Ovary (tissue), 10 donors: ENCODE measurements at places on chromosomes 1 and 21. TPM values are rescaled to one million over a fixed set of nuclear protein-coding genes. Genes with fewer than 3 reads are reported as not detected.
A peak's percentile ranks its signal among the peaks of the same experiment; 100 is the strongest.

GRCh38 chr21:27550287-27550686 lies 583.4 kb upstream of the ADAMTS5 start:
- no peak for DNase-seq

DNA sequence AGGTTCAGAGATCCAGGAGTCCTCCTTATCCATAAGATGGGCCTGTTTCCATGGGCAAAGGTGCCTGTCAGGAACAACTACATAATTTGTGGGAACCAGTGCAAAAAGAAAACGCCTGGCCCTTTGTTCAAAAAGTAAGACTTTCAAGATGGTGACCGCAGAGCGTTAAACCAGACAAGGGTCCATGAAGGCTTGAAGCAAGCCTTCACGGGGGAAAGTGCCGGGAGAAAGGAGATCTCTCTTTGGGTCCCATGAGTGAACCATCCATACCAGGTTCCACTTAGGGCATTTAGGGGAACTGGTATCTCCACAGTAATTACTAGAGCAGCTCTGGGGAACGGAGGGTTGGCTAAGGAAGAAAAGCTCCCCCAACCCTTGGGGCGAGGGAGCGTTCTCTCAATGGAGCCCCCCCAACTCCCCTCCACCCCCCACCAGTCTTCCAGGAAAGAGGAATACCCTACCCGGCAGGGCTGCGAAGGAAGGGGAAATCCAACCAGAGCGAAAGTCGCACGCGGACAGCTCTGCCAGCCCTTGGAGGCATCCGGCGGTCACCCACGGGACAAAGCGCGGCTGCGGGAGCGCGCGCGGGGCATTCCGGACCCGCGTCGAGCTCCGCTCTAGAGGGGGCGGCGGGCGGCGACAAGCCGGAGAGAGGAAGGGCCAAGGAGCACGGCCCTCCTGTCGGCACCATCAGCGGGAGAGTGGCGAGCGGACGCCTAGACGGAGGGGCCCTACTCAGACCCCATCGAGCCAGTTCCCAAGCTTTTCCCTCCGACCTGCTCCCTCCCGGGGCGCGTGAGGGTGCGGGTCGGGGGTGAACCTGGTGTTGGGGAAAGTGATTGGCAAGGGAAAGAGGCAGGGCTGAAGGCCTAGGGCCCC lies 687 bp upstream of the RASSF5 start:
- no peak for DNase-seq

DNA sequence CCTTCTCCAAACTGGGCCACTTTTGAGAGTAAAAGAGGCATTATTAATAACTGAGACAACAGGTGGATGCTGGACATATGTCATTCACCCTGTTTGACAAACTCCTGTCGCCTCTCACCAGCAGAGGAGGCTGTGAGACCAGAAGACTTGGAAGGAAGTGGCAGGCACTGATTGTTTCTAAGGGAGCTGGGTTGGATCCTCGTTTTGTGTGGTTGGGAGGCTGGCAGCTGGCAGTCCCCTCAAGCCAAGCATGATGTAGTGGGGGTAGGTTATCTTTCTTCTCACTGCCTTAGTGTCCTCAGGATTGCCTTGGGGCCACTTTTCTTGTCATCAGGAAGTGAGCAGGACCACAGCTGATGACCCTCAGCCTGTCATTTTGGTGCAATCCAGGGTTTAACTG lies 86.5 kb upstream of the KCNJ15 start:
- no peak for DNase-seq

DNA sequence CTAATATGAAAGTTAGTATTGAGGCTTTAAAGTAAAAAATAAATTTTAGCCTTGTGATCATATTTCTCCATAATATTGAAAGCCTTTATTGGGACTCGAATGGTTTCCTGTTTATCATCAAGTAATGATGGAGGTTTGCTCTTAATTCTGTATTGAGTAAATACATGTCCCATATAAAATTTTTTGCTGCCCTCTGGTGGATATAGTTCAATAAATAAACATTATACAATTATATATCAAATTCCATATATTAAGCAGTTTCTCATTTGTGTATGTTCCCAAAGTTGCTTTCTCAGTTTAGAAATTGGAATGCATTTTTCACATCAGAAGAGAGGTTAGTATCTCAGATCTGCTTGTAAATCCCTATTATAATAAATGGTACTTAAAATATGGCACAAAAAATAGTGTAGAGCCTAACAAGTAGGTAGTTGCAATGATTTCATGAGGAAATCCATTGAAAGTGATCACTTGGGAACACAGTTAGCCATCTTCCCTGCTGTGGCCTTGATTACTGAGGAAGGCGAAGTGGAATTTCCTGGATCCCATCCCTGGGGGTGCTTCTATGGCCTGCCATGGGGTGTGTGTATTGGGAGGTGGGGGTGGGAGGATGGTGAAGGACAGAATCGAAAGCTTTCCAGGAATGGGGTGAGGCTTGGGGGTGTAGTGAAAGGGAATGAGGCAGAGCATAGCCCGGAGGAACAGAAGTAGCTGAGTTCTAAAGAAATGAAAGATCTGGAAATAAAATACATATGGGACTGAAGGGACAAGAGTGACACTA lies 84.1 kb upstream of the C21orf91 start:
- no peak for DNase-seq

- no peak for DNase-seq
These were observed 78.1 kb downstream of the PCBP3 start for GRCh38 chr21:45721671-45722070.

DNA sequence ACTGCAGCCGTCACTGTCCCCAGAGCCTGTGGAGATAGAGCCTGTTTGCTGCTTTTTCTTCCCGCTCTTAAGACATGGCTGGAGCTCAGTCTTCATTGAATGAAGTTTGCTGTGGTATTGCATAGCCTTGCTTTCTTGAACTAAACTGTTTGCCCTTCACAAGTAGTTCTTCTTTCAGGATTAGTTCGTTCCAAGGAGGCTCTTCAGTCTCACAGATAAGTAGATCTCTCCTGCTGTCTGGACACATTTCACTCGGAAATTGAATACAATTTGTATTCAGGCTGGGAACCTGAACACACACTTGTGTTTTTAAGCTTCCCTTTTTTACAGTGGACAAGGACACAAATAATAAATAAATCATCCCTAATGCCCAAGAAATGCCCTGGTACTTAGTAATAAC lies 34.7 kb downstream of the IFNAR1 start:
- no peak for DNase-seq

GRCh38 chr1:19861034-19861433 lies 21.2 kb upstream of the OTUD3 start:
- DNase-seq: no peak

GRCh38 chr21:41663805-41664788 lies 102.8 kb downstream of the RIPK4 start:
- no peak for DNase-seq

DNA sequence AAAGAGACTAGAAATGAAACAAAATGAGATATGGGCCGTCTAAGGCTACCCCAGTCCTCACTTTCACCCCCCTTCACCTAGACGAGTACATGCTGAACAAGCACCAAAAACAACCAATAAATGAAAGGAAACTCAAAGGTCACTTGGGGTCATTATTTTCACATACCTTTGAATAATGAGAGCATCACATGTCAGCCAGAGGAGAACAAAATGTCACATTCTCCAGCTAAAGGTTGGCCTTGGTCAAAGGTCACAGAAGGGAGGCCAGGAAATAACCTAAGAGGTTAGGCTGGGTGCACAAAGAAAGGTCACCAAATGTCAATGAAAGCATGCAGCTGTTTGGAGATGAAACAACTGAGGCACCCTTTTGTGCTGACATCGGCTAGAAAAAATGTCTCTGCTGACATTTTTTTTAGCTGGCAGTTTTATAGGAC lies 288.7 kb upstream of the USP25 start:
- DNase-seq: no peak

- DNase-seq: no peak
These were observed 4.0 kb upstream of the OPRD1 start for GRCh38 chr1:28807986-28808385.

DNA sequence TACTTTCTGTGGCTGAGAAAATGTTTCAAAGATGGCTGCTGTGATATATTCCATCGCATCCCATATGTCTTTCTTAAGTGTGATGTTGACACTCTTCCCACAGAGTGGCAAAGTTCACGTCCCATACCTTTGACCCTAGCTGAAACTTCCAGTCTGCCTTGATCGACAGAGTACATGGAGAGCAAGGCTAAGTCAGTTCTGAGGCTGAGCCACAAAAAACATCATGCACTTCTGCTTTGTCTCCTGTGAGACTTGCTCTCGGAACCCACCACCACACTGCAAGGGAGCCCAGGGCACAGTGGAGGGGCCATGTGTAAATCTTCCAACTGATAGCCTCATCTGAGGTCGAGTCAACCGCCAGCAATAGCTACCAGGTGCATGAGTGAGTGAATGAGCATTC lies 431.9 kb upstream of the RUNX1 start:
- no peak for DNase-seq

DNA sequence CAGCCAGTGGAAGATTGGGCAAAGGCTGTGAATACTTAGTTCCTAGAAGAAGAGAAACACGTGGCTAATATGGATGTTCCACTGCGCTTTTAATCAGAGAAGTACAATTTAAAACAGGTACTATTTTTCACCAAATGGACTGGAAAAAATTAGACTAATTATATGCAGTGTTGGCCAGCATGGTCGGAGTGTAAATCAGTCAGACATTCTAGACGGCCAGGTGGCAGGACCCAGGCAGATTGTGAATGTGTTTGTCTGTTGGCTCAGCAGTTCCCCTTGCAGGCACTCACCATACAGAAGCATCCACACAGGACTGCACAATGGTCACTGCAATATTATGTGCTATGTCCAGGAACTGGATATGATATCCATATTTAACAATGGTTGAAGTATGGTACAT lies 23.9 kb upstream of the SLC25A34 start:
- DNase-seq: no peak

- no peak for DNase-seq
These were observed 199.4 kb upstream of the CAMK1G start for GRCh38 chr1:209383907-209384709.

- DNase-seq: no peak
These were observed 674 bp upstream of the AKR7A3 start for GRCh38 chr1:19289244-19289643.

DNA sequence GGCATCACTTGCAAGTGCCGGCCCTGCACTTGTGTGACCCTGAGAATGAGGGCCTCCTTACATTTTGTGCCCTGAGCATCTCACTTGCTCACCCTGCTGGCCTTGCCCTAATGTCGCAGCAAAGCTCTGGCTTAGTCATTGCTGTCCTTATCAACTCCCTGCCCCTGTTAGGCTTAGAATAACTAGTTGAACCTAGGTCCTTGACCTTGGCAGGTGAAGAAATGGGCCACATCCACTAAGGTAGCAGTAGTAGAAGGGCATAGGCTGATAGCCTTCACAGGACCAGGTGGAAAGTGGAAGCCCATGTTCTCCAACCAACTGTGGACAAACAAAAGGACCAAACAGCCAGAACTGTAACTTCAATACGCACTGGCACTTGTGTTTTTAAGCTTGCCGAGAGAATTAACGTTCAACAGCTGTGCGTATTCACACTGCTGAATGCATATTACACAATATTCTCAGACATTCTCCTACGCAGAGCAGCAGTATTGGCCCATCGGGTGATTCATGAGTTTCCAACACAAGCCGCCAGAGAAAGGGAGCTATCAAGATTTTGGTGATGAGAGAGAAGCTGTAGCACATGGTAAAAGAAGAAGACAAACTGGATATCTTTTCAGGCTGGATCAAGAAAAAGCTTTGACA lies 27.7 kb upstream of the PTGFRN start:
- DNase-seq: peak; percentile 49

- DNase-seq: no peak
These were observed 25.3 kb upstream of the SIPA1L2 start for GRCh38 chr1:232655028-232655745.

GRCh38 chr1:39779137-39779536 lies 8.0 kb upstream of the OXCT2 start:
- no peak for DNase-seq

DNA sequence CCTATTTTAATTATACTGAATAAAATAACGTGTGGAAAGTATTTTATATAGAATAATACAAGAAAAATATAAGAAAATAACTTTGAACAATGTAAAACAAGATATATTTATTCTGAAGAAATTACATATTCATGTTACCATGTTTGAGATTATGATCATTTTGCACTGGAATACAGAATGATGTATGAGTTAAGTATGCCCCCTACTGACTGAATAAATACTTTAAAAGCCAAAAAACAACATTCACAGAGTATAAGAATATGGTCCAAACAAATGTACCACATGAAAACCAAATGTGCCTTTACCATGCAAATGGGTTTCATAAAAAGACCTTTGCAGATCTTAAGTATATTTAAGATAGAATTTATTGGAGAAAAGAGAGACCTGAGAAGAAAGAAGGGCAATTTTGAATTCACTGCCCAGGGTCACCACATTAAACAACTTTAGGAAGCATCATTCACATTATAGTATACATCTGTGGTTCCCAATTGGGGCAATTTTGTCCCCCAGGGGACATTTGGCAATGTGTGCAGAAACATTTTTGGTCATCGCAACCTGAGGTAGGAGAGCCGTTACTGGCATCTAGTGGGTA lies 136.6 kb upstream of the GFI1 start:
- no peak for DNase-seq

- no peak for DNase-seq
These were observed 40.7 kb downstream of the NME7 start for GRCh38 chr1:169326956-169327268.

DNA sequence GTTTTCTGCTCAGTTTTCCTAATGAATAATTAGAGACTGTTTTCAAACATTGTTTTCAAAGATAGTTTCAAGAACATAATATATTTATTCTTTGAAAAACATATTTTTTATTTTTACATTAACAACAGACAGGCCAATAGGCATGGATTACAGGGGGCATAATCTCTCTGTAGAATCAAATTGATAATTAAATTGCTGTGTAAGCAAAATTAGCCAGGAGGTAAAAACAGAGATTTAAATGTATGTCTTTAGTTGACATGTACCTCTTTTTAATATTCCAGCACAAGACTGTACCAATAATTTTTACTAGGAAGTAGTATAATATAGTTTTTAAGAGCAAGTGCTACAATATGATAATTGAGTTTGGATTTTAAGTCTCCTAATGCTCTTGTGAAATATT lies 1444.5 kb downstream of the BRINP3 start:
- DNase-seq: no peak

Gene ORC1
- 0.84 TPM for total RNA-seq

Gene TRMT13
- total RNA-seq: 12.1 TPM

Gene AGO4
- total RNA-seq: 9.8 TPM

Gene FAM110D
- total RNA-seq: 2.1 TPM

Gene RIT1
- total RNA-seq: 21.0 TPM

Gene FGR
- 14.1 TPM for total RNA-seq

Gene C1orf226
- 0.36 TPM for total RNA-seq

Gene S100A2
- total RNA-seq: not detected

Gene ETV3L
- total RNA-seq: not detected

Gene SLC2A5
- 5.6 TPM for total RNA-seq

Gene RASSF5
- total RNA-seq: 4.0 TPM

Gene PRRX1
- total RNA-seq: 64.0 TPM

Gene KCNE1
- total RNA-seq: 0.37 TPM

Gene OR10J1
- total RNA-seq: not detected

Gene PLPPR4
- 0.34 TPM for total RNA-seq
